IMR-90 (cell line): ENCODE measurements at places on chromosomes 12 and 14. TPM values are rescaled to one million over a fixed set of nuclear protein-coding genes. Genes with fewer than 3 reads are reported as not detected.

GRCh38 chr12:116194935-116195431 is 82.5 kb downstream of the MED13L start:
- DNase-seq: no peak

GRCh38 chr14:52949711-52950409 is 990 bp downstream of the FERMT2 start:
- peak; percentile 46 for DNase-seq

DNA sequence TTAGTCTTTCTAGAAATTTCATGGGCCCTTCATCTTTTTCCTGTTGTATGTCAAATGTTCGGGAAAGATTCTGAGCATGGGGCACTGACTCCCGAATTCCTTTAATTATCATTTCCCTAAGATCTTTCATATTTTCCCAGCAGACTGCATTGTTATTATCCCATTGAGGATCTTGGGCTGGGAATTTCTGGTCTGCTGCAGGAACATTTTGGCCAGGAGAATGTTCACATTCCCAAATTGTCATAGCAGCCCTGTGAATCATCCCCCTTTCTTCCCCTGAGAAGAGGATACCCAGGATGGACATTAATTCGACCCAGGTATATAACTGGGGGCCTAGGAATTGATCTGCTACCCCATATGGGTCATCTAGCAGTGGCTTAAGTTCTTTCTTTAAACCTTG is 112.5 kb downstream of the RIN3 start:
- DNase-seq: no peak

DNA sequence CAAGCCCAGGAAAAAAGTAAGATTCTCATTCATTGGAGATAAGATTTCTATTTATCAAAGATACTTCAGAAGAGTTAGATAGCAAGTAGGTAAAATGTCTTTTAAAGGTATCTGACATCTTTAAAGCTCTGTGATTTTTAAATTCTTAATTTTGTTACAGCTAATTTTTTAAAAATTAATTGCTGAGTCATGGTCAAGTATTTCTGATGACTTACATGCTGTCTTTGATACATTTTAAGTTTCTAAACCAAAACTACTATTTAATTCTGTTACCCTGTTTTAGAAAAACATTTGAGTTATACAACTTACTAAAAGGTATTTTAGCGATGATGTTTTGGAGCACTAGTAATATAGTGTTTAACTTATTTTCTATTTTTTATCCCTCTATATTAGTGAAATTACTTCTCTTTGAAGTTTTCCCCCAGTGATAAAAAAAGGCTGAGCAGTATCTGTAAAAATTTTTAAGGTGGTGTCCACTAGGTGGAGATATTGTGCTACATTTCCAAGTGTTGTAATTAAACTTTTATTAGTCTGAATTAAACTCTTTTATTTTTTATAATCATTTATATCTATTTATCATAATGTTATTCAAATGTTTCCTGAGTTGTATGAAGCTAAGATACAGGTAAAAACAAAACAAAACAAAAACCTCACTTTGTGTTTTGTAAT is 11.5 kb downstream of the ALG10 start:
- DNase-seq: peak; percentile 42

- no peak for DNase-seq
Measured at GRCh38 chr14:97056086-97056485, 258.9 kb downstream of the VRK1 start.

DNA sequence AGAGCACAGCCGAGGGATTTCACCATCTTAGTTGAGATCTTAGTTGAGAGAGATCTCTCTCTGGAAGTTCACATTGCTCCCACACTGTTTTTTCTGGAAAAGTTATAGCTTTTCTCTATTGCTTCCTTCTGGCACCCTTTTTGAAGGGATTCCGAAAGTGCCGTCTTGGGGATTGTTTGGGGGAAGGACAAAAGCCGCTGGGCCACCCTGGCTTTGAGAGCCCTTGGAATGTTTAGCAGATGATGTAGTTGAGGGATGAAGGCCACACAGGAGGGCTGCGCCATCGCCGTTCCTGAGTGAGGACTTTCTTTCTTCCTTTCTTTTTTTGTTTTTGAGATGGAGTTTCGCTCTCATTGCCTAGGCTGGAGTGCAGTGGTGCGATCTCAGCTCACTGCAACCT is 17.7 kb downstream of the PLEKHG3 start:
- DNase-seq: no peak

GRCh38 chr12:42508913-42509460 is 80.6 kb downstream of the PRICKLE1 start:
- DNase-seq: no peak

- DNase-seq: peak; percentile 60
Measured at GRCh38 chr12:106303202-106303820, 778 bp downstream of the TCP11L2 start.

GRCh38 chr14:106417224-106418049 is 891.1 kb downstream of the TMEM121 start:
- no peak for DNase-seq

- DNase-seq: peak; percentile 78
Measured at GRCh38 chr12:1939801-1940607, 21.6 kb upstream of the CACNA2D4 start.

DNA sequence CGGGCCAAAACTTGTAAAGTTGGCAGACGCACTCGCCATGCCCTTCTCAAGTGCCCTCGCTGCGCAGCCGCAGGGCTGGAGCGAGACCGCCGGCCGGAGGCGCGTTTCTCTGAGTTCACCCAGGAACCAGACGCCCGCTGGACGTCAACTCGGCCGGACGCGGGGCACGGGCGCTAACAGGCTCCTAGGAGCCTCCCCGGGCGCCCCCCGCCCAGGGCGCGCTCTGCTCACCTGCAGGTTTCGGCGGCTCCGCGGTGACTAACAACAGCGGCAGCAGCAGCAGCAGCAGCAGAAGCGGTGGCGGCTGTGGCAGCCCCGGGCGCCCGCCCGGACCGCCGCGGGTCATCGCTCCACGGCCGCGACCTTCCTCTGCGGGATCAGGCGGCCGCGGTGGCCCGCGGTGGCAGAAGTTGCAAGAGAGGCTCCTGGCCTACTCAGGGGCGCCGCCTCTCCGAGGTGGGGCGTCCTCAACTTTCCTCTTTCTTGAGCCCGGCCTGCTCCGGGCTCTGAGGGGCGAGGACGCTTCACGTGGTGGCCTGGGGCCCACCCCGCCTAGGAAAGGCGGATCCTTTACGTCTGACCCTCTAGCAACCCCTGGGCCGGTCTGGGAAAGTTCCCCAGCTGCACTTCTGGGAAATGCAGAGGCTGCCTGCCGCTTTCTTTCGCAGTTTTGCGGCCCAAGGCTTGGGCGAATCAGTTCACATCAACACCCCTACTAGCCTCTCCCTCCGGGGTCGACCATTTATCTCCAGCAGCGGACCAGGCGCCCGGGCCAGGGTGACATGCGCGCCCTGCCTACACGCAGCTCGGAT is at the start of gene PLBD1:
PLBD1 (minus strand) TSS at position 533 of the 812 bp plus-strand sequence; CDS start at position 346, 187 bp downstream.
- DNase-seq: no peak

- no peak for DNase-seq
Measured at GRCh38 chr12:117472983-117473382, 111.6 kb upstream of the NOS1 start.

DNA sequence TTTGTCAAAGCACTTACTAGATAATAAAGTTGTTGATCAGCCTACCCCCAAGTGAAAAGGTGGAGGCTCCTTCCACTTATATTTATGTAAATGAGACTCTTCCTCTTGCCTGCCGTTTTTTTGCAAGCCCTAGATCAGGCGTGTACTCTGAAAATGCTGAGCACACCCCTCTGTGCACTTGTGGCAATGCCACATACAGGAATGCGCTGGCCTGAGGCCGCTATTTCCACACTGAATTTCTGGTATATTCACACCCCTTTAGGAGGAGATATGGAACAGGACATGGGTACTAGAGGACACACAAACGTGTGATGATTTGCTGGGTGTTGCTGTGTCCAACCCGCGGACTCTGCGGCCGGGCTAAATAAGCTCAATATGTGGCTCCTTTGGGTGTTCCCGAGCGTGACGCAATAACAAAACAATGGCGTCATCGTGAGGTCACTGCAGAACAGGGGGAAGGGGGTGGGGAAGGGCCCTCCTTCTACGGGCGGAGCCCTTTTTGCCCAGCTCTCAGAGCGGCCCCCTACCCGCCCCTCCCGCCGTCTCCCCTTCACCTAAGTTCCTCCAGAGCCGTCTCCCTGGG is 554 bp upstream of the TSPAN31 start:
- DNase-seq: peak; percentile 85

The TAS2R10 gene
- 0.07 TPM in 1 of 2 replicates, not detected in the other for polyA plus RNA-seq

The KLRK1 gene
- polyA plus RNA-seq: not detected in 2 replicates

The SRRM4 gene
- polyA plus RNA-seq: not detected in 2 replicates

The KRT72 gene
- polyA plus RNA-seq: not detected in 2 replicates

The GALNT6 gene
- polyA plus RNA-seq: 16.4 and 17.1 TPM in 2 replicates
